ENCODE measurements at places on chromosomes 6 and 20.

DNA sequence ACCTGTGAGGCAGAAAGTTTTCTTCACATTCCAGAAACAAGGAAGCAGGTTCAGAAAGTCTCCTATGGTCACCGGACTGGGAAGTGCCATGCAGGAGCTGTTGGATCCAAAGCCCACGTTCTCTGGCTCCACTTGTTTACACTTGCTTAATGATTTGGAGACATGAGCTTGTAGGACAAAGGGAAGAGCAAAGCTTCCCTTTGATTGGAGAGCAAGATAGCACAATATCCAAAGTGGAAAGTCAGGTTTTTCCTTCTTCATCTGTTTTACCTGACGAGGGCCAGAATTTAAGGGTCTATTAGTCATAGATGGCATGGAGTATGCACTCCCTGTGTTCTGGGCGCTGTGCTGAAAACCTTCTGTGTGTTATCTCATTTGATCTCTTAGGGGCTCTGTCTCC is 81.2 kb downstream of the PDE7B start:
- DNase-seq: no peak

- no peak for DNase-seq
Observed at GRCh38 chr20:15528391-15529111, 1044.7 kb downstream of the KIF16B start.

DNA sequence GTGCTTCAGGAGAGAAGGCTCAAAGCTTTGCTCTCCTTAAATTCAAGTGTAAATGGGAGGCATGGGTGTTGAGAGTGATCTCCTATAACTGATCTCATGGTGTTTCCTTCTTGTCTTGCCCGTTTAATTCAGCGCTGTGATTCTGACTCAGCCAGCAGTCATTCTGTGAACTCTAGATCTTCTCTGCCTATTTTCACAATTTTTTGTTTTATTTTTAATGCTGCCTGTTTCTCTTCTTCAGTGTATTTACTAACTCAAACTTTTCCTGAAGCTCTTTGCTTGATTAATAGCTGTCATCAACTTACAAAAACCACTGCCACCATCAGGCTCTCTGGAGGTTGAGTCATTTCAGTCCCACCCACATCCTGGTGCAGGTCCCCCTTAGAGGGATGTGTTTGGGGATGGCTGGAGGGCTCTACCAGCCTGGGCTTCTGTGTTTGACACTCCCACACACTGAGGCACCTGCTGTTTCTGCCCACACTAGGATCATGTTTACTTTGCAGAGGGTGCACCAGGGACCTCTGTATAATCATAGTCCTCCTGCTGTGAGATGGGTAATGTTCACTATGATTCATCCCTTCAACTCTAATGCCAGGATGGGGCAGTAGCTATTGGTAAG is 94.0 kb downstream of the SHLD1 start:
- DNase-seq: peak; percentile 57

GRCh38 chr20:12072954-12073264 is 155.2 kb downstream of the BTBD3 start:
- no peak for DNase-seq

GRCh38 chr6:138588805-138589434 is 89.6 kb upstream of the NHSL1 start:
- DNase-seq: peak; percentile 69

DNA sequence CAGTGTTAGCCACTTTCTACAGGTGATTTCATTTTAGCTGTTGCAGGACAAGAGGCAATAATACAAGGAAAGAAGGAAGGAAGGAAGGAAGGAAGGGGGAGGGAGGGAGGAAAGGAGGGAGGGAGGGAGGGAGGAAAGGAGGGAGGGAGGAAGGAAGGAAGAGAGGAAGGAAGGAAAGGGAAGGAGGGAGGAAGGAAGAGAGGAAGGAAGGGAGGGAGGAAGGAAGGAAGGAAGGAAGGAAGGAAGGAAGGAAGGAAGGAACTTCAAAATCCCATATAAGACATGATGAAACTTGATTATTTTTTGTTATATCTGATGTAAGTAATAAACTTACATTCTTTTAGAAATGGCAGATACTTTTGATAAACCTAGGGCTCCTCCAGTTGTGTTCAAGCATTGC is 83.6 kb downstream of the TFAP2B start:
- DNase-seq: no peak

DNA sequence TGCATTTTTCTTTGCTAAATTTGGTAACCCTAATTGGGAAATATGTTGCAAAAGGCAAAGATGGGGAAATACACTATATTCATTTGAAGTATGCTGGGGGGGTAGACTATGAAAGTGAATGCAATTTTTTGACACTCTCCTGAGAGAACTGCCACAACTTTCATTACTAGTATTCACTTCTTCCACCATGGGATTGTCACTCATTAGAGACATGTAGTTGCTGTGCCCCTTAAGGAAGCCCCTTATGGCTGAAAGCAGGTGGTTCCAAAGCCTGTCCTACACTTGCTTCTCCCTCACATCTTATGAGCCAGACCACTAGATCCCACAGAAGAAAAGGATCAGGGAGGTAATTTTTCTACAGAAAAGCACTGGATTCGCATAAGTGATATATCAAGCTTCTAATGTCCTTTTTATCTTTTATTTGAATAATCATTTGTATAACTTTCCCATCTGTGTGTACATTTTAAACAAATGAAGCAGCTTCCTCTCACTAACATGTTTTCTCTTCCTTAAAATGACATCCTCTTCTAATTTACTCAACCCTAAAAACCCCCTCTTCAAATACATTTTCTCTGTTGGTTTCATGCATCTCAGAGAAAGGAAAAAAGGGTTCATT is 83.8 kb downstream of the GCLC start:
- DNase-seq: no peak

GRCh38 chr6:149089510-149089909 is 228.0 kb upstream of the TAB2 start:
- no peak for DNase-seq

DNA sequence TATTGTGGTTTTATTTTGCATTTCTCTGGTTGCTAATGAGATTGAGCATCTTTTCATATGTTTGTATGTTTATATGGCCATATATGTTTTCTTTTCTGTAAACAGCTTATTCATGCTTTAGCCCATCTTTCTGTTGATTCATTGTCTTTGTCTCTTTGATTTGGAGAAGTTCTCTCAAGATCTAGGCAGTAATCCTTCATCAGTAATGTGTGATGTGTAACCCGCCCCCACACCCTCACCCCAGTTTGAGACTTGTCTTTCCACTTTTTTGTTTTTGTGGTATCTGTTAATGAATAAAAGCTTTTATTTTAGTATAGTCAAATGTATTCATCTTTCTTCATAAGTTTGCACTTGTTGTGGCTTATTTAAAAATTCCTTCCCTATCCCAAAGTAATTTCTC is 26.0 kb downstream of the ZC3H12D start:
- DNase-seq: no peak

DNA sequence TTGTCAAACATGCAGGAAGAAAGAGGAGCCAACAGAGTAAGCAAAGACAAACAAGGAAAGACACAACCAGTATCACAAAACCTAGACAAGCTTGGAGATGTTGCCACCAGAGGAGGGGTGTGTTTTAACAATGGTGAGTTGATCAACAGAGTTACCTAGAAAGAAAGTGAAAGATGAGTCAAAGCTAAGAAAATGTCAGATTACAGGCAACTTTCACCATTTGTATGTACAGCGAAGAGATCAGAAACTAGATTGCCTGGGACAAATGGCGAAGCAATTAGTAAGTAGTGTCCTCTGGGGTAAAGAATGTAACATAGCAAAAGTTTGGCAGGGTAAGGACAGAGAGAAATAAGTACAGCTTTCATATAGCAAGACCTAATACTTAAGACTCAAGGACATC is 51.6 kb upstream of the POU3F2 start:
- no peak for DNase-seq

- DNase-seq: no peak
Observed at GRCh38 chr20:45758096-45758495, 33.6 kb downstream of the WFDC3 start.
